ENCODE measurements at places on chromosomes 1 and 21. TPM values are rescaled to one million over a fixed set of nuclear protein-coding genes. Genes with fewer than 3 reads are reported as not detected.

DNA sequence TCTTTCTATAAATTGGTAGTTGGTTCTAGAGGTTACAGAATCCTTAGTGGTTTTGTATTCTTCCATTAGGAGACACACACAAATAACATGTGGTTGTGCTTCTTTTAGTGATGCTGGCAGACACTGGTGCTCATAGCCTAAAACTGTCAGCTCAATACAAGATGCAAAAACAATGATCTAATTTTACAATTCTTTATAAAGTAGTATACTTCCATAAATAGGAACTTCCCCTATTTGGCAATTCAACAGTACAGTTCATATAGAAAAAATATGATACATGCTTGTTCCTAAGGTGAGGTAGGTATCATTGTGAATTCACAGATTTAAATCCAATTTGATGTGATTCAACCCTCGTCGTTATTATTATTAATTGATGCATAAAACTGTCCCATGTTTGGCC, 20.8 kb upstream of the CCDC17 start:
- no peaks in the 10 kb centered on the region for H3K27me3 ChIP-seq
- H3K27ac ChIP-seq, result no peak overlapping the region
- DNase-seq, result no peak
- no peak overlapping the region for H3K4me3 ChIP-seq
- H3K36me3 ChIP-seq, result peaks cover 45% of the 10 kb centered on the region
- H3K4me1 ChIP-seq, result no peaks in the 10 kb centered on the region

DNA sequence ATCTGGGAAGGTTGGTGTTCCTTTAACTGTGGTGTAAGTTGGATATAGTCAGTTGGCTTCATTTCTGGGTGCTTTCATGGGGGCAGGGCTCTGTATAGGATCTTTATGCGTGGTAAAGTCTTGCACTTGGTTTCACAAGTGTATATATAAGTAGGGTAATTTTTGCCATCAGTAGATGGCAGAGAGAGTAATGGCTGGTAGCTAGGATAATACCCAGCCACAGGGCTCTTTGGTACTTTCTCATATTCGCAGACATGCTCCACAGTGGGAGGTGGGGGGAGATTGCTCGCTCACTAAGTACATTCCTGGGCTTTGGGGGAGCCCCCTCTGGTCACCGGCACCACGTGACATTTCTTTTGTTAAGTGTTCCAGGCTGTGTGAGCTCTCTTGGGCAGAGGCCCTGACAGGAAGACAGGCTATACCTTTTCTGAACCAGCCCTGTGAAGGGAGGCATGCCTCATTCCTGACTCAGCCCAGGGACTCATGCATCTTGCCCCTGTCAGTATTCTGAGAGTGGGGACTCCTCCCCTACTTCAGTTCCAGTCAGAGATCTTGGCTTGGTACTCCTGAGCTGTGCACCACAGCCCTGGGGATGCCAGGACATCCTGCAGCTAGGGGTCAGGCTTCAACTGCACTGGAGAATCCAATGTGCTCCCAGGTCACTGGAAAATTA, 37.6 kb downstream of the FCRL2 start:
- no peaks in the 10 kb centered on the region for H3K27me3 ChIP-seq
- H3K4me1 ChIP-seq, result peaks cover 4% of the 10 kb centered on the region

DNA sequence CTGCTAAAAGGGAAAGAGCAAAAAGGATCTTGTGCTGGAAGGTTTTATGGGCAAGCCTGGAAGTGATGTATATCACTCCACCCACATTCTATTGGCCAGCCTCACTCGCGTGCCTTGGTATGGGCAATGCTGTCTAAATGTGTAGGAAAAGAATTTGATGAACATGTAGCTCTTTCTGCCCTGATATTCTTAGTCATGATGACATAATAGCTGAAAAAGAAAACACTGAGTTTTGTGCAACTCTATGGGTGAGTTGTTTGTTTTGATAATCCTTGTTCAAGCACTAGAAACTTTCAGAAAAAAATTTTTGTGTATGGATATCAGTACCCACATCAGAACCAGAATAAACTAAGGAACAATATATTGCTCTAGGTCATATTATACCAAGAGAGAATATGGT, 231.5 kb upstream of the ST6GALNAC5 start:
- no peak for DNase-seq
- no peaks in the 10 kb centered on the region for H3K27me3 ChIP-seq
- H3K36me3 ChIP-seq, result no peaks in the 10 kb centered on the region
- H3K4me1 ChIP-seq, result no peaks in the 10 kb centered on the region

PCNX2 gene
- polyA plus RNA-seq, result 1.7 TPM

DNA sequence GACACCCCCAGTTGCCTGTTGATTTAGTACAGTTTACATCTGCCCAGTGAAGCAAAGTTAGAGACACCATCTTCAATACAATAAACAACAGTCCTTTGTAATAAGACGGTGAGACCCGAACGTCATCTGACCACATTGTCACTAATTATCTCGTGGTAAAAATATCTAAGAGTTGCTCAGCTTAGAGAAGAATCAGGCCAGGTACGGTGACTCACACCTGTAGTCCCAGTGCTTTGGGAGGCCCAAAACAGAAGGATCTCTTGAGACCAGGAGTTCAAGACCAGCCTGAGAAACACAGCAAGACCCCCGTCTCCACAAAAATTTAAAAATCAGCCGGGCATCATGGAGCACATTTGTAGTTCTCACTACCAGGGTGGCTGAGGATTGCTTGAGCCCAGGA, 53.5 kb downstream of the CD34 start:
- DNase-seq, result no peak
- no peak overlapping the region for H3K4me3 ChIP-seq

GRCh38 chr21:28393279-28393678, 599.4 kb downstream of the LTN1 start:
- no peaks in the 10 kb centered on the region for H3K27me3 ChIP-seq
- DNase-seq, result no peak
- no peaks in the 10 kb centered on the region for H3K36me3 ChIP-seq

All from CD4-positive, CD25-positive, alpha-beta regulatory T cell (primary cell).